ENCODE measurements at places on chromosomes 13 and 19.

DNA sequence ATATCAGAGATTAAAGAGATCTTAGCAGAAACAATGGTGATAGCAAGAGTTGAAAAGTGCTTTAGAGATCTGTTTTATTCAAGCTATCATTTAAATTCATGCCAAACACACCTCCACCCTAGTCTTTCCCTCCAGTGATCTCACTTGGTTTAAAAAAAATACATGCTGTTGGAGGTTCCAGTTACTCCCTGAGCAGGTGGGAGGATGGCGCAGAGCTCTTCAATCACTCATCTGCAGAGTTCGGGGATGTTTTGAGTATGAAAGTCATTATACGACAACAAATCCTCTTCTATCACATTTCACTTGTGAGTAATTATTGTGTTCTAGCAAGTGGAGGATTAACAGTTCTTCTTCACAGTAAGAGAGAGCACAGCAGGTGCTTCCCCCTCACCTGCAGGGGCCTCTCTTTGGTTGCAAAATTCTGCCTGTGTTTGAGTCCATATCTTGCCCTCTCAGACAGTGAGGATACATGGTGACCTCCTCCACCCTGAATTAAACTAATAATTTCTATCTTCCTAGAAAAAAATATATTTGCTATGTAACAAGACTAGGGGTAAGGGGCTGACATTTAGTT lies 376.7 kb downstream of the LIG4 start:
- DNase-seq, result no peak

DNA sequence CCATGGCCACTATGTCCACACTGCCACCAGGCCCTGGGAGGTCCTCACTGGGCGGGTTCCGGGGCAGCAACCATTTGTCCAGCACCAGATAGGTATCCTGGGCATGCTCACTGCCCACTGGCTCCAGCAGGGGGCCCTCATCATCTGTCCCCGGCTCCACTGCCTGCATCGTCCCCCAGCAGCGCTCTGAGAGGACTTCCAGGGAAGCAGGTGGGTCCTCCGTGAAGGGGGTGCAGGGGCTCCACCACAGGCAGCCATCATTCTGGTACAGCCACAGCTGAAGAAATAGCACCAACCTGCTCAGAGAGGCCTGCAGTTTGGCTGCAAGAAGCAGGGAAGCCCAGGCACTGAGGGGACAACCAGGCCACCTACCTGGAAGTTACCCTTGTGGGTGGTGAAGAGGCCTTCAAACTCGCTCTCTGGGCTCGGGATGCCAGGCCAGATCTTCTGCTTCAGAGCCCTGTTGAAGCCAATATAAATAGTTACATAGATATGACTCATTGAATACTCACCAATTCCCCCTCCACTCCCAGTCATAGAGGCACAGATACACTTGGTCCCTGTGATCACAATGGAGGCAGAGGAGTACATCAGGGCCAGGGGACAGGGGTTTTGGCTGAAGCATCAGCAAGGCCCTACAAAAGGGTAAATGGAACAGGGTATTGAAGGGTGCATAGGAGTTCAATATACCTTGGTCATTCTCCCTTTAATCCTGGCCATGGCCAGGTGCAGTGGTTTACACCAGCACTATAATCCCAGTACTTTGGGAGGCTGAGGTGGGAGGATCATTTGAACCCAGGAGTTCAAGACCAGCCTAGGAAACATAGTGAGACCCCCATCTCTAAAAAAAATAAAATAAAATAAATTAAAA lies 4.1 kb downstream of the SWSAP1 start:
- no peak for DNase-seq

GRCh38 chr19:38412961-38413360 lies 10.1 kb downstream of the FAM98C start:
- DNase-seq, result no peak

DNA sequence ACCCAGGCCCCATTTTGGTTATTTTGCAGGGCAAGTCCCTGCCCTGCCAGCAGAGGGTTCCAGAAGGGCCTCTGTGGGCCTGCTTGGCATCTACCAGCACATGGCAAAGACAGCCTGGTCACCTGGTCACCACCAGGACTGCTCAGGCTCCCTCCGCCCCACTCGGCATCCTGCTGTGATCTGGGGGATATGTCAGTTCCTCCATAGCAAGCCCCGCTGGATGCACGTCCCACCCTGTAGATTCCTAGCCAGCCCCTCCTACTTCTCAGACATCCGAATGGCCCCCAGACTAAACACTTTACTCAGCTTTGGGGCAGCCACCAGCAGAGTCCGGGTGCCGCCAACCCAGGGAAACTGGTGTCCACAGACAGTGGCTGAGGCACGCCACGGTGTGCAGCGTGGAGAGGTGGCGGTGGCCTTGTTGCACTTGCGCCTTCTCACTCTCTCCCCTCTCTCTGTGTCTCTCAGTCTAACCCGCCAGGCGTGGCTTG lies 31.8 kb upstream of the USE1 start:
- DNase-seq, result peak; percentile 24

DNA sequence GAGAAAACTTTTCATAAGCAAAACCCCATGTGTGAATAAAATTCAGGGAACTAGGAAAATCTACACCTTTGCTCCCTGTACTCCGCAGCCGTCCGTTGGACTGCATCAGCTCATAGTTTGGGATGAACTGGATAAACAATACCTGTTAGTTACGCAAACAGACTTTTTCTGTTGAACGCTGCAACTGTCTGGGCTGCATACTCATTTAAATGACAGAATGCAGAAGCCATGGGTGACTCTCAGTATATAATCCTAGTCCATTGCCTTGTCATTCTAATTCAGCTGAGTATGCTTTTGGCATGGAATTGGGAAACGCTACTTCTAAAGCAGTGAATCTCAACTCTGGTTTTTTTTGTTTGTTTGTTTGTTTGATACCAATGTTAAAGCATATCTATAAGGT lies 151.6 kb downstream of the SLITRK1 start:
- DNase-seq, result no peak

- no peak for DNase-seq
These were observed 279.3 kb downstream of the MZT1 start for GRCh38 chr13:72448082-72448481.

- DNase-seq, result no peak
These were observed 22.3 kb upstream of the STARD13 start for GRCh38 chr13:33307843-33308242.

- DNase-seq, result no peak
These were observed 45.4 kb downstream of the TPT1 start for GRCh38 chr13:45295536-45295935.

GRCh38 chr19:39969266-39969665 lies 1.7 kb upstream of the PSMC4 start:
- DNase-seq, result no peak

GRCh38 chr19:9039728-9040127 lies 29.5 kb upstream of the MUC16 start:
- no peak for DNase-seq

DNA sequence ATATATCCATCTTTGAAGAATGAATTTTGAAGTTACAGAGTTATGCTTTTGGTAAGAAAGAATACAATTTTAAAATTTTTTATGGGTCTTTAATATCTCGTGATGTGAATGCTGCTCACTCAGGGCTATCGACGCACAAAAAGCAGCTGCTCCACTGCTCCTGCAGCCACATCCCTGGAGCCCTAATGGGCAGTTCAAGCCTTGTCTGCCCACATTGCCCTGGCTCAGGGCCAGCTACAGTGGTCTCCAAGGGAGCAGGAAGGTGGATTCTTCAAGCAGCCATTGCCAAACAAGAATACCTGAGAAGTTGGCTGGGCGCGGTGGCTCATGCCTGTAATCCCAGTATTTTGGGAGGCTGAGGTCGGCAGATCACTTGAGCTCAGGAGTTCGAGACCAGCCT lies 85.8 kb downstream of the IPO5 start:
- no peak for DNase-seq
